ENCODE measurements at places on chromosomes 2 and 18. TPM values are rescaled to one million over a fixed set of nuclear protein-coding genes. Genes with fewer than 3 reads are reported as not detected.

The LIPG gene
- total RNA-seq, result 12.4 TPM

The DDX18 gene
- total RNA-seq, result 45.2 TPM

The LCT gene
- total RNA-seq, result not detected

The TMEM17 gene
- total RNA-seq, result 1.8 TPM

The TMEM237 gene
- total RNA-seq, result 26.0 TPM

The CNTNAP5 gene
- not detected for total RNA-seq

The OXER1 gene
- total RNA-seq, result under 0.01 TPM

The TXNDC2 gene
- total RNA-seq, result under 0.01 TPM

The ASIC4 gene
- total RNA-seq, result 0.37 TPM

The SULT1C2 gene
- 0.83 TPM for total RNA-seq

The CPSF3 gene
- 49.5 TPM for total RNA-seq

The CNDP2 gene
- total RNA-seq, result 39.7 TPM

The CD8B2 gene
- not detected for total RNA-seq

The CD226 gene
- total RNA-seq, result 0.85 TPM
